ENCODE measurements at places on chromosomes 7 and 10.

DNA sequence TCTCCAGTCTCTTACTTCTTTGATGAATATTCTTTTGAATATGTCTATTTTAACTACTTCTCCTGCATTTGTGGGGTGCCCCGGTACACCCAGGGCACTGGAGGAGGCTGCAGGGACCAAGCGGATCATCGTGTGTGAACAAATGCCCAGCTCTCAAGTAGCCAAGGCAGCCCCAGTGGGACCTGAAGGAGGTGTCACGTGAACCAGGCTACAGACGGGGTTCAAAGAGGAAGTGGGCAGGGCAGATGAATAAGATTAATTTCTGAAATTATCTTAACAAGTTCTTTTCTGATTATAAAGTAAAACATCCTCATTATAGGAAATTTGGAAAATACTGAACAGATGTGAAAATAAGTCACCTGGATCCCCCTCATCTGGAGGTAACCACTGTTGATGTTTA, 78.4 kb upstream of the DUSP5 start:
- no peak overlapping the region for H3K4me3 ChIP-seq
- H3K36me3 ChIP-seq: no peaks in the 10 kb centered on the region
- H3K4me1 ChIP-seq: peaks cover 84% of the 10 kb centered on the region
- H3K27ac ChIP-seq: no peak overlapping the region
- DNase-seq: no peak

DNA sequence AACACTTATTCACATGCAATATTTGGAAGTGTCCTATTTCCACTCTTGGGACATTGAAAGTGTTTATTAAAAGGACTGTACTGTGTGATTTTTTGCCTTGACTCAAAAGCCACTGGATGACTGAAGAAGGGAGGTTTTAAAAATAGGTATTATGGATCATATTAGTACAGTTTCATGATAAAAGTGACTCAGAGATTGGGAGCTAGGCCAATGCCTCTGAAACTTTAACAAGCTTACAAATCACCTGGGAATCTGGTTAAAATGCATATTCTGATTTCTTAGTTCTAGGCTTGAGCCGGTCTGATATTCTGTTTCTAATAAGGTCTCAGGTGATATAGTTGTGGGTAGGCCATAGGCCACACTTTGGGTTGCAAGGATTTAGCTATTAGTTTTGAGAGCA, 191.2 kb downstream of the PLXDC2 start:
- no peak overlapping the region for H3K27ac ChIP-seq
- H3K36me3 ChIP-seq: no peaks in the 10 kb centered on the region
- no peak overlapping the region for H3K4me3 ChIP-seq
- no peaks in the 10 kb centered on the region for H3K27me3 ChIP-seq
- no peak for DNase-seq

DNA sequence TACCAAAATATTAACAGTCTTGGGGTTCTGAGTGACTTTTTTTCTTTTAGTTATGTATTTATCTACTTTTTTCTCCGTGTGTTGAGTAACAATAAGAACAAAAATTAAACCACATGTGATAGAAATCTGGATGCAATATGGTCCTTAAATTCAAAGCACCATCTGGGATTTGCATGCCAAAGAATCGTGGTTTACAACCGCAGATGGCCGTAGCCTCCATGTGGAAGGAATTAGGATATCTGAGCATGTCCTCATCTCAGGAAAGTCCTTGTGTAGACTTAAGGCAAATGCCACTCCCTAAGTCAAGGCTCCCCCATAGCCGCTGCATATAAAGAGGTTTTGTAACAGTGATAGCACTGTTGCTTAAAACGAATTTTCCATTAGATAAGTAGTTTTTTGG, 304.0 kb downstream of the ZEB1 start:
- no peak overlapping the region for H3K4me3 ChIP-seq
- H3K36me3 ChIP-seq: no peaks in the 10 kb centered on the region
- no peak for DNase-seq
- H3K27me3 ChIP-seq: no peaks in the 10 kb centered on the region
- no peaks in the 10 kb centered on the region for H3K4me1 ChIP-seq

DNA sequence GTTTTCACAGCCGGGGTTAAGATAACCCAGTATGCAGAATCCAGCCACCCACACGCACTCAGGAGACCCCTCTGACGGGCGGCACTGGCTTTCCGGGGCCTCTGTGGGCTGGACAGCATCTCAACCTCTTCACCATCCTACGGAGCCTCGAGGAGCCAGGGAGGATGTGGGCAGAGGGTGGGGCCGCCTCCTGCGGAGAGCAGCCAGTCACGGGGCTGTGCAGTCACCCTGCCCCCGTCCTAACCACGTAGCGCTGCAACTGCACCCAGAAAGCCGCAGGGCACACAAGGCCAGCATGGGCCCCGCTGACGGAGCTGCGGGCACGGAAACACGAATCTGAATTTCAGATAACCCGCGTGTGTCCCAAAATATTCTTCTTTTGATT, 270.3 kb downstream of the ELFN1 start:
- H3K4me1 ChIP-seq: no peaks in the 10 kb centered on the region
- no peaks in the 10 kb centered on the region for H3K36me3 ChIP-seq
- H3K4me3 ChIP-seq: no peak overlapping the region
- H3K27me3 ChIP-seq: no peaks in the 10 kb centered on the region
- DNase-seq: no peak

DNA sequence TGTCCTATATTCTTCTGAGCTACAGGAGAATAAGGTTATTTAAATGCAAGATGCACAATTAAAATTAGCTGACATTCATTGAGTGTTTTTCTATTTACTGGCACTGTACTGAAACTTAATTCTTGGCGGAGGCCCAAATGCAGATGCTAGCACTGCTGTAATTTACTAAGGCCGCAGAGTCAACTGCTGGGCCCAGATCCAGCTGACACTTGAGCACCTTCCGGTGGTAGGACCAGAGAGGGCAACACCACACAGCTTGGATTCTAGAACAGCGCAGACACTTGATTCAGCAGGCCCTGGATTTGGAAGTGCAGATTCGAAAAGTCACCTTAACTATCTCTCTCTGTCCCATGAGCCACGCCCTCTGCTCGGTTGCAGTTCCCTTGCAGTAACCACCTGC, 228.6 kb upstream of the TMEM72 start:
- no peak overlapping the region for H3K27ac ChIP-seq
- no peaks in the 10 kb centered on the region for H3K36me3 ChIP-seq
- no peaks in the 10 kb centered on the region for H3K4me1 ChIP-seq
- DNase-seq: no peak
- H3K27me3 ChIP-seq: no peaks in the 10 kb centered on the region
- H3K4me3 ChIP-seq: no peak overlapping the region

- no peaks in the 10 kb centered on the region for H3K36me3 ChIP-seq
- no peak overlapping the region for H3K4me3 ChIP-seq
- no peaks in the 10 kb centered on the region for H3K4me1 ChIP-seq
- H3K27ac ChIP-seq: no peak overlapping the region
- H3K27me3 ChIP-seq: no peaks in the 10 kb centered on the region
These were observed 329.2 kb downstream of the TNS3 start for GRCh38 chr7:47252675-47253074.

DNA sequence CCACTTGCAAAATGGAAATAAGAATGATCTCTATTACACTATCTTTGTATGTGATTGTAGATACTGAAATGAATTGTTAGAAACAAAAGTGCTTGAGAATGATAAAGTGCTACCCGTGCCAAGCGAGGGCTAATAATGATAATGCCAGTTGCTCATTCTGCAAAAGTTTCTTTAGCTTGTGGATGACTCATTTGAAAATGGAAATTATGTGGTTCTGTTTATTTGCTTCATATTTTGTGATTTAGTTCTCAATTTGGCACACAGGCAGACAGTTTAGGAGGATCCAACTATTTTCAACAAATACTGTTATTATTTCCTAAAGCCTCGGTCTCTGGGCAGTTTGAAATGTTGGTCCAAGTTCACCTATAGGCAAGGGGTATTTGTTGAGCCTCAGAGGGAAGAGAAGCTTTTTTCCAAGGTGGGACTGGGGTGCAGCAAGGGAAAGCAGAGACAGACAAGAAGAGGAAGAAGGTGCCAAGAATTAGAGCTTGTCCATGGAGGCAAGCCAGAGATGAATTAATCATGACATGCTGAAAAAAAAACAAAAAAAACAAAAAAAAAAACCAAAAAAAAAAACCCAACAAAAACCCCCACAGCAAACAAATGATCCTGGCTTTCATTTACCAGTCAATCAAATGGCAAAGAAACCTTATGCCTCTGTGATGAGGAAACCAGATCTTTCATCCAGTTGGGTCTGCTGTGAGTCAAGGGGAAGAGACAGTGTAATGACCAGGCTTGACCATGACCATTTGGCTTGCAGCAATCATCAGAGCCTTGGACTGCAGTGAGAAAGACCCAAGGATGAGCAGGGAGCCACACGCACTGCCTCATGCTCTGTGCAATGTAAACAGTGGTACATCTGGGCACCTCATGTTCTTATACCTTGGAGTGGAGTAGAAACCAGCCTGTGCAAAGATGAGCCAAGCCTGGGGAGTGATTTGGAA, 285.0 kb upstream of the HABP2 start:
- H3K36me3 ChIP-seq: no peaks in the 10 kb centered on the region
- H3K4me3 ChIP-seq: no peak overlapping the region
- H3K4me1 ChIP-seq: 0 out of 2 replicates have a peak, but pooled peaks cover 3% of the 10 kb centered on the region
- no peaks in the 10 kb centered on the region for H3K27me3 ChIP-seq
- no peak for DNase-seq
- no peak overlapping the region for H3K27ac ChIP-seq

DNA sequence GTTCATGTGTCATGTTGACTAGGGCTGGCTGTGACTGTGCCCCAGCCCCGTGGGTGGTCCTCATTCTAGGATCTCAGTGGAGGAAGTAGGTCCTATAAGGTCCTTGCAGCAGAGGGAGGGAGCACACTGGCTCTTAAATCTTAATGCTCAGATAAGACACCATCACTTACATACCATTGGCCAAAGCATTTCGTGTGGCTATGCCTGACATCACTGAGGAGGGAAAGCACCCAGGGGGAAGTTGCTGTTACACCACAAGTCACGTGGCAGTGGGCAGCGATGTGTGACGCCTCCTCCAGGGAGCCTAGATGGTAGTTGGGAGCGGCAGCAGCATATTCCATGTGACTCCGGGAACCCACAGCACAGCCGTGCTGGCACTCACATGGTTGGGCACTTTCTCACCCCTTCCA, 224.7 kb upstream of the SH2B2 start:
- H3K27ac ChIP-seq: no peak overlapping the region
- H3K27me3 ChIP-seq: no peaks in the 10 kb centered on the region
- H3K4me3 ChIP-seq: no peak overlapping the region
- no peaks in the 10 kb centered on the region for H3K4me1 ChIP-seq
- H3K36me3 ChIP-seq: no peaks in the 10 kb centered on the region

DNA sequence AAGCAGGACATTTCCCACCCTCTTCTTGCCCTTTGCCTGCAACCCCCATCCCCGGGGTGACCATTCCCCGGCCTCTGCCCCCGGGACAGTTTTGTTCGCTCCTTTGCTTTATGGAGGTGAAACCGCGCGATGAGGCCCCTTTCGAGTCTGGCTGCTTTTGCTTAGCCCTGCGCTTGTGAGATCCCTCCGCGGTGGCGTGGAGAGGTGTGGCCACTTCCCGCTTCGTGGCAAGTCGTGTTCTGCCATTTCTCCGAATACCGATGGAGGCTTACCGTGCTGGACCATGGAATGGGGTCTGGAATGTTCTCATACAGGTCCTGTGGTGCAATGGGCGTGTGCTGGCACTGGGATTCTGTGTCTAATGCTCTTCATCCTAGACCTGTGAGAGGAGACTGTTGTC, 106.7 kb downstream of the LHPP start:
- no peaks in the 10 kb centered on the region for H3K36me3 ChIP-seq
- no peak overlapping the region for H3K27ac ChIP-seq
- H3K4me1 ChIP-seq: no peaks in the 10 kb centered on the region
- H3K27me3 ChIP-seq: peaks cover 5% of the 10 kb centered on the region
- no peak for DNase-seq

DNA sequence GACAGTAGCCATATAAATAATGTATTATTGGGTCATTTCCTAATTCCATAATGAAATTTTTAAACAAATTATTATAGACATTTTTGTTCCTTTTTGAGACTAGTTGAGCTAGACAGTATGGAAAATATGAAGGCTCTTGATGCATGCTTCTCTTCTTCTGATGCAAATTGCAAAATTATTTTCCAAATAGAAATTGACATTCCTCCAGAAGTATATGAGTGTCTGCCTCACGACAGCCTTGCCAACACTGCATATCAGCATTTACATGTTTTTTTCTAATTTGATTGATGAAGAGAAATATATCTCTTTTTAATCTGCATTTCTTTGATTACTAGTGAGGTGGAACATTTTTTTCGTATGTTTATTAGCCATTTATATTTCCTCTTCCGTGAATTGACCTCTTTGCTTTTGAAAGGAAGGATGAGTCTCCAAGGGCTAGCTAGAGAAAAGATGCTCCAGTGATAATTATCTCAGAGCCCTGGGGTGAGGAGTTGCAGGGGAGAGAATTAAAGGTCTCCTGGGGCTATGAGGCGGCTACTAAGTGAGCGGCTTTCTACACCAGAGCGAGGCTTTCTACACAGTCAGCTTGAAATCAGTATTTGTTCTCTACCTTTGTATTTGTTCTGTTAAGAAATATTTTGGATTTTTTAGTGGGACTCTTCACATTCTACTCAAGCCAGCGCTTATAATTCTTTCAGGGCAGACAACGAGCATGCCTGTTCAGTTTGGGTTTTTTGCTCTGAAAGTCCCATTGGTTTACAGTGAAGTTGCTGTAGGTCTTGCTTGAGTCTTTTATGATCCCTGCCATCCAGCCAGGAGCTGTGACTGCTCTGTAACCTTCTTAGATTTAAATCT, 712.2 kb upstream of the GALNT17 start:
- H3K4me1 ChIP-seq: no peaks in the 10 kb centered on the region
- H3K27me3 ChIP-seq: no peaks in the 10 kb centered on the region
- no peak overlapping the region for H3K4me3 ChIP-seq
- H3K27ac ChIP-seq: no peak overlapping the region
- H3K36me3 ChIP-seq: no peaks in the 10 kb centered on the region
